Coronary artery (tissue), 2 donors: ENCODE measurements at places on chromosomes 1 and 21.

GRCh38 chr1:118911571-118911970, 76.6 kb downstream of the TBX15 start:
- DNase-seq = no peak

- DNase-seq = peak; percentile 17
Observed at GRCh38 chr1:180966312-180966711, 53.6 kb downstream of the KIAA1614 start.

- DNase-seq = no peak
Observed at GRCh38 chr1:235011599-235012435, 116.8 kb downstream of the TOMM20 start.

GRCh38 chr1:230167419-230167852, 100.4 kb downstream of the GALNT2 start:
- no peak for DNase-seq

GRCh38 chr1:228794810-228795209, 59.5 kb downstream of the RHOU start:
- DNase-seq = no peak

- no peak for DNase-seq
Observed at GRCh38 chr1:226076378-226076777, 13.9 kb downstream of the H3-3A start.

DNA sequence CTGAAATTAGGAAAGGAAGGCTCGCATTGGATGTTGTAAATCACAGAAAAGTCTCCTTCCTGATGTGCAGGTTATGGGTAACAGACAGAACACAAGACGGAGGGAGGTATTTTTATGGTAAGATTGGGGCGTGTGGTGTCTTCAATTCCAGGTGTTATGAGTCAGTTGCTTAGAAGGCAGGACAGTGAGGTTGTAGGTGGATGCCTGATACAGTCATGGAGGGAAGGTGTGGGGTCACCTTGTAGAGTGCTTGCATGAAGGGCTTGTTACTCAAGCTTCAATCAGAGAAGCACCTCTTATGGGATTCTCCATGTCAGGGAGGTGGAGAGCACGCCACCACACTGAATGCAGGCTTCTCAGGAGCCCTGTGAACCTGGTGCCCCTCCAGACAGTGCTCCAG, 63.1 kb downstream of the C1orf21 start:
- no peak for DNase-seq
